ENCODE measurements at places on chromosomes 12 and 14. TPM values are rescaled to one million over a fixed set of nuclear protein-coding genes. Genes with fewer than 3 reads are reported as not detected.

DNA sequence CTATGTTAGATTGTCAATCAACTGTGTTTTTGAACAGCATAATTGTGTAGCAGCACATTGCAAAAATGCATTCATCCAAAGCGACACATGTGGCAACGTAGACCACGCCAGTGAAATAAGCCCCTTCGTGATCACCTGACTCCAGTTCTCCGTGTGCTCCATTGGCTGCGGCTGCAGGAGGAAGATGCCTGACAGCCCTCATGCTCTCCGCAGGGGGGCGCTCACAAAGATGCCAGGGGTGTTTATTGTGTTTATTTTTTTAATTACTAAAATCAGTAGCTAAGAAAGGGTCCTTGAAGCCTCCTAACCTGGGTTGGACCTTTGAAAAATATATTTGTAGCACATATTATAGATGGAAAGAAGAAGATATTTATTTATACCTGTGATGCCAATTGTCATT lies 116.3 kb downstream of the SLC15A4 start:
- no peak for DNase-seq

- no peak for DNase-seq
These were observed 15.5 kb downstream of the RXYLT1 start for GRCh38 chr12:63795032-63795687.

GRCh38 chr14:78917462-78917861 lies 747.3 kb downstream of the NRXN3 start:
- no peak for DNase-seq

GRCh38 chr14:96364962-96365361 lies 1.6 kb downstream of the GSKIP start:
- no peak for DNase-seq

GRCh38 chr14:96639550-96639949 lies 137.4 kb downstream of the PAPOLA start:
- no peak for DNase-seq

DNA sequence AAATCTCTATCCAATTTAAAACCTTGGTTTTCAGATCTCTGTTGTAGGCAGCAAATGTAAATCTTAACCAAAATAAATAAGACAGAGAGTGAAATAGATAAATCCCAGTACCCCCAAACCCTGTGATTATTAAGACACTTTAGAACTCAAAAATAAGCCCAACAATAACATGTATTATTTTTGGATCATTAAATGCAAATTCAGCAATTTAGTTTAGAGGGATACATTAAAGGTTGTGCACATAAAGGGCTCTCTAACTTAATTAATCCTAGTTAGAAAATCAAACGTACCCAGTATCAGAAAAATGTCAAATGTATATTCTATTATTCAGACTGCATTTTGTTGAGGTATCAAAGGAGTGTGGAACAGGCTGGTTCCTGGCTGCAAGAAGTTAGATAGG lies 416.8 kb downstream of the SLC16A7 start:
- DNase-seq, result no peak

The KCNH5 gene
- total RNA-seq, result not detected
